ENCODE measurements at places on chromosomes 4 and X.

DNA sequence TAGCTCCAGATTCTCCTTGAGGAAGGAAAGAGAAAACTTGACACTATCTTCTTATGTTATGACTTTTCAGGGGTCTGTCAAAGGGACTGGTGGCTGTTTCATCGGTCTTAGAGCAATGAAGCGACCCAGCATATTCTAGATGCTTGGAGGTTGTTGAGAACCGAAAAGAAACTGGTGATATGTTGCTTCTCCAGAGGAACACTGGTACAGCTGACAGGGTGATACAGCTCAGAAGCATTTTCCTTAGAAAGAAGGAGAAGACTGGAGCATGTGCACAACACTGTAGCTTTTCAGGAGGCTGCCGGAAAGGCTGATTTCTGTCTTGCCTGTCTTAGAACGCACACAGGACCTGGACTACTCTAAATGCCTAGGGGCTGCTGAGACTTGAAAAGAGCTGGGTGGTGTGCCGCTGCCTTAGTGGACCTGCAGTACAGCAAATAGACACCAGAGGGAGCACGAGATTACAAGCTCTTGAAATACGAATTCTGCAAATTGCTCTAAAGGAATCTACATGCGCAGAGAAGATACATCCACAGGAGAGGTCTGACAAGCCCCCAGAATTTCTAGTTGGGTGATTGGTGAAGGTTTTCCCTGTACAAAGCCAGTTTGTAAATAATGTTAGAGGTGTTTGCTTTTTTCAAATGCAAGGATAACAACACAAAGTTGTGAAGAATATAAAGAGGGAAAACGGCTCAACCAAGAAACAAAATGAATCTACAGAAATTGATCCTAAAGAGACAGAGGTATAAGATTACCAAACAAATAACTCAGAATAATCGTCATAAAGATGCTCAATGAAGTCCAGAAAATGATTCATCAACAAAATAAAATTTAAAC lies 223.1 kb upstream of the DMD start:
- DNase-seq, result no peak

GRCh38 chr4:148071009-148071408 lies 339.1 kb downstream of the ARHGAP10 start:
- DNase-seq, result no peak

DNA sequence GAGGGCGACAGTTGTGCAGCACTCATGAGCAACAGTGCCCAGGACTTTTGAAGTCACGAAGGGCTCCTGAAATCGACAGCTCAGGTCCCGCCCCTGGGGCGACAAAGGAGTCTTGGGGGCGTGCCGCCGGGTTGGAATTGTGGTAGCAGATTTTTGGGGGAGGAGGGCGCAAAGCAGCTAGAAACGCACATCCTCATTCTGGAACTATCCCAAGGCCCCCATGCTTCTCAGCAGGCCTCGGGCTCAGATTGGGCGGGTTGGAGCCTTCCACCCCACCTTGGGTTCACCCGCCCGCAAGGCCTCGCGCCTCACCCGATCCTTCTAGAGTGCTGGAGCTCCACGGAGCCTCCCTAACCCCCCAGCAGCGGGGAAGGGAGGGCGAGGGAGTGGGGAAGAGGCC lies 85.5 kb downstream of the HPRT1 start:
- no peak for DNase-seq

DNA sequence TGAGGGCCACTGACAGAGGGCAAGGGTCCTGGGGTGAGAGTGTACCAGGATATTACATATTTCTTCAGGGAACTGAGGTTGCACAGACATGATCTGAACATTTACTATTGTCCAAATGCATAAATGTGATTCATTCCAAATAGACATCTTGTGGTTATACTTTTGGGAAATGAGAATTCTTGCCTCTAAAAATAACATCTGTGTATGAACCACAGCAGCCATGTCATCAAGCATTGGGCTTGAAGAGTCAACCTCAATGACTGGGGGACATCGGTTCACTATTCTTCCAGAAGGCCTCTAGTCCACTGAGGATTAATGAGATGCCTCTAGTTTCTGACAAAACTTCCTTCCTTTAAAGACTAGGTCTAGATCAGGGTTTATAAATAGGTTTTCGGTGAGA lies 193.1 kb upstream of the GPC4 start:
- no peak for DNase-seq

DNA sequence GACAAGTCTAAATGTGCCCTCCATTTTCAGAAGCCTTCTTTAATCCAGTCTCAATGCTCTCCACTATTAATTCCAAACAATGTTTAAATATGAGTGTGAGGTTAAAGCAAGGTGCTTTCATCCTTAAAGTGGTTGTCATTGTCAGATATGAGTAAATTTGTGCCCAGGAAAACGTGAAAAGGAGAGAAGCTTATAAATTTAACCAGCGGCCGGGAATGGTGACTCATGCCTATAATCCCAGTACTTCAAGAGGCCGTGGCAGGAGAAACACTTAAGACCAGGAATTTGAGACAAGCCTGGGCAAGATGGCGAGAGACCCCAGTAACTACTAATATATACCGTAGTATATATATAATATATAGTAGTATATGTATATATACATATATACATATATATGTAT lies 270.0 kb downstream of the ARHGAP24 start:
- DNase-seq, result no peak

DNA sequence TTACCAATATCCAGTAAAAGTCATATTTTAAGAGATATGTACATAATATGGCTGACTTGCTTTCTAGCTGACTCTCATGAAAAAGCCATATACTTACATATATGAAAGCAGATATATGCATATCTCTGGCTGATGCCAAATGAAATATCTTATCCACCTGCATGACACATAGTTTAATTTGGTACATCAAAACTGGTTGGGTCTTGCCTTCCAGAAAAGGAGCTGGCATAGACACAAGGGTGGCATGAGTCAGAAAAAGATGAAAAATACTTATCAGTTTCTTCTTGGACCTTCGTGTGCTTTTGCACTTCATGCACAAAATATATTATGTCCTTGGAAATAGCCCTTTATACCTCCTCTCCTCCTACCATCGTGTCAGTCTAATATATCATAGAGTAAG lies 32.1 kb downstream of the TIGD4 start:
- DNase-seq, result no peak

GRCh38 chr4:3046162-3046561 lies 28.2 kb downstream of the HTT-AS start:
- DNase-seq, result no peak

DNA sequence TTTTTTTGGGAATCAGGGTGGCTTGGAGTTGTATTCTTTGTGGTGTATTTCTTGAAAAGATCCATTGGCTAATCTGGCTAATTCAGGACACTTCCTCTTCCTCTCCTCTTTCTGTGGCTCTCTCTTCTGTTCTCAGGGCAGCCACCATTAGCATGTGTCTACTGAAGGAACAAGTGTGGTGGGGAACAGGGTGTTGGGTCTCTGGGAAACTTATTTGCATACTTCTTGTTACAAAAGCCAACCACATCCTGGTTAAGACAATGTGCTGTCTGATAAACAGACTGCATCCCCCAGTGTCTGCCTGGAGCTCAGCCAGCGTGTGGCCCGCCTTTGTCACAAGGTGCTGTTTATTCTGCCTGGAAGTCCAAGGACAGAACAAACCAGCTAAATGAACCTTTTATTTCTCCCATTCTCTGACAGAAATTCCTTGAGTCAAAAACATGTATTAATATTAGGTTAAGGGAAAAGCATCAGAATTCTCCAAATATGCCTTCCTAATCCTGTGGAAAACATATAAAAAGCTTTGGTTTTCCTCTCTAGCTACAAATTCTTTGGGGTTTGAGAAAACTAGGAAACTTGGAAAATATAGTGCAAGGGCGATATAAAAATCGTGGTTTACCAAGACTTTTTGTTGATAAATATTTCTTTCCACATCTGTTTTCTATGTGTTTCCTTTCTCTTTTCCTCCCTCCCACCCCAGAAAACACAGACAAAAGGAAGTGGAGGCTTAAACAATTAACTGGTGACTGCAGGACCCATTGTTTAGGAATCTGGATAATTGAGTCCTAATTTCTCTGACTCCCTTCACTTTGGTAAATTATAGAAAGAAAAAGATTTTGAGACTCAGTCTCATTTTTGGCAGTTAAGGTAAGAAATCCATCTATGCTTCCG lies 203.6 kb downstream of the SPRY1 start:
- DNase-seq, result peak; percentile 41

Measured in stimulated activated CD8-positive, alpha-beta memory T cell treated with anti-CD3 and anti-CD28 coated beads, Interleukin-15, amount 100 ng/mL, for 4 hours (primary cell).